ENCODE measurements at places on chromosomes 3 and 15.

GRCh38 chr3:183845608-183846288 is 20.4 kb upstream of the MAP6D1 start:
- DNase-seq, result no peak

- DNase-seq, result no peak
These were observed 26.8 kb upstream of the DUT start for GRCh38 chr15:48304398-48304797.

- no peak for DNase-seq
These were observed 812 bp upstream of the SEC62 start for GRCh38 chr3:169965562-169966427.

GRCh38 chr3:38564631-38565338 is 68.6 kb downstream of the EXOG start:
- no peak for DNase-seq
